Astrocyte (in vitro differentiated cells and primary cell): ENCODE measurements at places on chromosomes 12 and 14. TPM values are rescaled to one million over a fixed set of nuclear protein-coding genes. Genes with fewer than 3 reads are reported as not detected.

EML5 gene
- 0.05 and 0.07 TPM in 2 replicates for total RNA-seq

SLC35F4 gene
- not detected in 2 replicates for total RNA-seq

TAC3 gene
- 1.3 and 2.5 TPM in 2 replicates for total RNA-seq

CCER1 gene
- total RNA-seq: not detected in 2 replicates

- H3K27ac ChIP-seq: no peak overlapping the region
- H3K4me1 ChIP-seq: no peaks in the 10 kb centered on the region
- H3K4me3 ChIP-seq: no peak overlapping the region
- DNase-seq: no peak
- H3K27me3 ChIP-seq: no peaks in the 10 kb centered on the region
Measured at GRCh38 chr12:3557791-3558620, 67.0 kb downstream of the PRMT8 start.

DNA sequence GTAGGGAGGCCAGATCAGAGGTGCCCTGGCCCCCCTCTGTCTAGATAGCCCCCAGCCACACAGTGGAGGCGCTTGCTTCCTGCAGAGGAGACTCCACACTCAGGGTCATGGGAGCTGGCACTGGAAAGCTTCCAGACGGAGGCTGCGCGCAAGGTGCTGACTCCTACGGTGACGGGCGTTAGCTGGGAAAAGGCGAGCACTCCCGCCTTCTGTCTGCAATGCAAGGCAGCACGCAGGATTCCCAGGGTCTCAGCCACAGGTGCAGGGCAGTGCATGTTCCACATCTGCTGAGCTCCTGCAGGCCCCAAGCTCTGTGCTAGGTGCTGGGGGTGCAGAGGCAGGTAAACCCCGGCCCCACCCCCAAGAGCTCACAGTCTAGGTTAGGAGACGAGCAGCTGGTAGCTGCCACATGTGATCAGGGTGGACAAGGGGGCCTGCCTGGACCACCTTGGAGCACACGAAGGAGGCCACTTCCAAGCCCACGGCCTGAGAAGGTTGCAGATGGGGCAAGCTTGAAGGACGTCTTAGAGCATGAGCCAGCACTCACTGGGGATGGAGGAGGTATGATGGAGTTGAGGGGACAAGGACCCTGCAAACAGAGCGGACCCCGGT lies 310.9 kb upstream of the DIO3 start:
- H3K27me3 ChIP-seq: no peaks in the 10 kb centered on the region
- no peak for DNase-seq
- no peaks in the 10 kb centered on the region for H3K36me3 ChIP-seq
- H3K27ac ChIP-seq: no peak overlapping the region
- H3K4me3 ChIP-seq: no peak overlapping the region

GRCh38 chr12:102542816-102543440 lies 62.6 kb upstream of the IGF1 start:
- DNase-seq: no peak
- H3K4me1 ChIP-seq: peaks cover 8% of the 10 kb centered on the region
- no peak overlapping the region for H3K27ac ChIP-seq
- no peak overlapping the region for H3K4me3 ChIP-seq
